ENCODE measurements at places on chromosomes 16 and 17.

GRCh38 chr16:73882033-73882432, 414.6 kb upstream of the PSMD7 start:
- DNase-seq: no peak

- DNase-seq: no peak
These were observed 64.6 kb downstream of the CYTH1 start for GRCh38 chr17:78717431-78717980.

DNA sequence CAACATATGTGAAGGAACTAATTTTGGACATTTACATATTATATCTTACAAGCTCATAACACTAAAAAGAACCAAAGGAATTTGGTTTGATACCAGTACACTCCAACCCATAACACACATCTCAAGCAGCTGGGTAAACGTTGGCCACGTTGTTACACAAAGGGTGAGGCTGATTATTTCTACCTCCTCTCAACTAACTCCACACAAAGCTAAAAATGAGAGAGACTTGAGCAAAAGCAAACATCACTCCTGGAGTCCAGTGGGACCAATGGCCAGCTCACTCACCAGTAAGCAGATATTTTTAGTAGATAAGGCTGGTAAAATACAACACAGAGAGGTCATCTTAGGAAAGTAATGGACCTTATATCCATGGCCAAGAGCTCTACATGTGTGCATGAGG, 207.6 kb downstream of the MRTFB start:
- DNase-seq: no peak

DNA sequence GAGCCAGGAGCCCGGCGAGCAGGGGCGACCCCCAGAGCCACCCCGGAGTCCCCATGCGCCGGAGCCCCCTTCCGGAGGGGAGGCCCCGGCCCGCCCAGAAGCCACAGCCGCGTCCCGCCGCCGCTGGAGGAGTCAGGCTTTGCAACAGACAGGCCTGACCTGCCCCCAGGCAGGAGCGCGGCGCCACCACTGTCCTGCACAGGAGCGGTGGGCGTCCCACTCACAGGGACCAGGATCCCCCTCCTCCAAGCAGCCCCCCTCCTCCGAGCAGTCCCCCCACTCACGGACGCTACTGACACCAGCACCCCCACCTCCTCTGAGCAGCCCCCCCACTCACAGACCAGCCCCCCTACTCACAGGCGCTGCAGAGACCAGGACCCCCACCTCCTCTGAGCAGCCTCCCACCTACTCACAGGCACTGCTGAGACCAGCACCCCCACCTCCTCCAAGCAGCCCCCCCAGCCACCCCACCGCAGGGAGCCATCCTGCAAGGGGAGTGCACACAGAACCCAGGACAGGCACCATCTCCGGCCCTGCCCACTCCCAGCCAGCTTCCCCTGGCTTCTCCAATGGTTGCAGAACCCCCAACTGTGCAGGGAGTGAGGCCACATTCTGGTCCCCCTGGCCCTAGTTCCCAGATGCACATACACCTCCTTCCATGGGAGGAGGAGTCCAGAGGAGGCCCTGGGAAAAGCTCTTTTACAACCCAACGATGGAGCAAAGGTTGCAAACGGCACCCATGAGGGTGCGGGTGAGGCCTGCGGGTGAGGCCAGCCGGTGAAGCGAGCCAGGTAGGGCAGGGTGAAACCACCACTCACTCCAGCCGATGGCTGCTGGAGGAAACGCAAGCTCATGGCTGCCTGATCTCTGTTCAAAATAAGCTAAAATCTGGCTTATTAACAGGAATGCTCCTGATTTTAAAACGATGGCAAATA, 69.9 kb downstream of the ABR start:
- DNase-seq: no peak

GRCh38 chr16:23274968-23275367, 27.1 kb upstream of the SCNN1B start:
- DNase-seq: no peak

DNA sequence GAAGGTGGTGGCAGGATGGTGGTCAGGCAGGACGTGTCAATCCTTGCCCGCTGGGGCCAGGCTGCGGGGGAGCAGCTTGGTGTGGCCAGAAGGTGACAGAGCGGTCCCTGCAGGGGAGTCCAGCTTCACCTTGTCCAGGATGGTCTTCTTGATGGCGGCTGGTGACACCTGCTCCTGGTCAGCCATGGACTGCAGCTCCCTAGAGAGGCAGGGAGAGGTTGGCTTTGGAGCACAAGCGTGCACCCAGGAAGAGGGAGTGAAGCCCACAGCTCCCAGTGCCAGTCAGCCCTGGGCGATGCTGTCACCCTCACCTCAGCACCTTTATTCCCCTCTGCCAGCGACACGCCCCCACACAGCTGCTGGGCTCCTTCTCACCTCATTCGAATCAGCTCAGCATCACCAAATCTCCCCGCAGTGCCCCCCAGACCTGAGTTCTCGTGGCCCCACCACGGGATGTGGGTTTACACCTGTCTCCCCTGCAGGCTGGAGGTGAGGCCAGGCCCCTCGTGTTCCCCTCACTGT, 3.9 kb downstream of the PYCR1 start:
- no peak for DNase-seq

DNA sequence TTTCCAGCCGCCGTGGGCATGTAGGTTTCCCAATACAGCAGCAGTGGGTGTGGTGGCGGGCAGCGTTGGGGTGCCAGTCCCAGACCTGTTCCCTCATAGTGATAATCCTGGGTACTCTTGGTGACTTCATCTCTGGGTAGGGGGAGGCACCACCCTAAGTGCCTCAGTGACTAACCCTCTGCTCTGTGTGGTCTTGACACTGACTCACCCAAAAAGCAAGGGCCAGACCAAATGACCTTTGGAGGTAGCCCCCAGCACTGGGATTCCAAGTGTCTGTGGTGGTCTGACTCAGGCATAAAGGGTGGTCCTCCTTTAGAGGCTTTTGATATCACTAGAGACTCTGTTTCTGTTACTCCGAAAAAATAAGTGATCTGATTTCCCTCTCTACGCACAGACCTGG, 908 bp downstream of the CALB2 start:
- no peak for DNase-seq

GRCh38 chr16:50889746-50890145, 147.9 kb downstream of the CYLD start:
- no peak for DNase-seq

GRCh38 chr16:2673066-2673999, 9.0 kb upstream of the KCTD5 start:
- peak; percentile 41 for DNase-seq

DNA sequence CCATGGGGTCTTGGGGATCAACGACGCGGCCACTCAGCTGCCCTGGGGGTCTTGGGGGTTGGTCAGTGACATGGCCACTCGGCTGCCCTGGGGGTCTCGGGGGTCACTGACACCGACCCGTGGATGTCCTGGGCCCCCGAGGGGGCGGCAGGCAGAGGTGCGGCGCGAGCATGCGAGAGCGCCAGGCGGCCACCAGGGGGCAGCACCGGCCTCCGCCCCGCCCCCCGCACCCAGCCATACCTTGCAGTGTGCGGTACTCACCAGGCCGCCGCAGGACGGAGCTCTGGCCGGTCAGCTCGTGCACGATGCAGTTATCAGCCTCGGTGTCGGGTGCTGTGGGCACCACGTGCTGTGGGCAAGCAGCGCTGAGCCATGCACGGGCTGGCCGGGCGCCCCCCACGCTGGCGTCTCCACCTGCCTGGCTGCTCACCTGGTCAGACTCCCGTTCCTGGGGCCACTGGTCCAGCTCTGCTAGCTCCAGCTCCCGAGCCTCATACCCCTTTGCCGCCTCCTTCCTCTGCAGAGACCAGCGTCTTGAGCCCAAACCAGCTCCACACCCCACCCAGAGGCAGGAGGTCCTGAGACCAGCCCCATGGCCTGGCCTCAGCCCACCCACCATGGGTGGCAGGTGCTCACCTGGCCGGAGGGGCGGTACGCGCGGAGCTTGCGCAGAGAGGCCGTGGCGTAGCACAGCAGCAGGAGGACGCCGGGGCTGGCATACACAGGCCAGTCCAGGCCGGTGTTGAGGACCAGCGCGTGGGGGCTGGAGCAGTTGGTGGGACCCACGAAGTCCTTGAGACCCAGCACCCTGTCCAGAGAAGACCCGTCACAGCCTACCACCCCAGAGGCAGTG, 31.2 kb downstream of the CTU2 start:
- no peak for DNase-seq

GRCh38 chr17:7258731-7259554, 3.3 kb downstream of the CLDN7 start:
- DNase-seq: no peak

DNA sequence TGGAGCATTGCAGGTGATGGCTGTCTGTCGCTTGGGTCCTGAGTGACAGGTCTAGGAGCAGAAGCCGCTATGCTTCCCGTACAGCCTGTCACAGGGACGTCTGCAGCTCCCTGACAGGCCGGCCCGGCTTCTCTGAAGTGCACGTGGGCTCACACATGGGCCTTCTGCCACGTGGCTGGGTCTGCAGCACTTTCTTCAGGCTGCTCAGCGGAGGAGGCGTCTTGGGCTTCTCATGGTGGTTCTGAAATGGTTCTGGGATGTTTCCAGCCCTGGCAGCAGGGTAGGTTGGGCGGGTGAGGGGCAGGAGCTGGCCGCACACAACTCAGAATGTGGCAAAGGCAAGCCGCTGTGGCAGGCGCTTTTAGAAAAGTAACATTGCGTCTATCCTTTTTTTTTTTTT, 80.3 kb upstream of the ZNF750 start:
- DNase-seq: no peak

DNA sequence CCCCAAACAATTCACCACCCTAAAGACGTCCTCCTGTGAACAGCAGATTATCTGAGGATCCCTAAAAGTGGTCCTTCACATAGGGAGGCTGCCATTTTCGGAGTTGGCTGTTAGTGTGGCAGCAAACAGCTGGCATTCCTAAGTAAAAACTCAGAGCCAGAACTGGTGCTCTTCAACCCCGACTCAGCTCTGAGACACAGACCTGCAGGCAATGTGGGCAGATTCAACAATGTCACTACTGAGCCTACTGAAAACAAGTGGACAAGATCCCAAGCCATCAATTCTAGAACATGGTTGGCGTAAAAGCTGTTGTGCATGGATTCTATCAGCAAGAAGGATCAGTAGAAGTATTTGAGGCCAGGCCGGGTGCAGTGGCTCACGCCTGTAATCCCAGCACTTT, 247.2 kb downstream of the NTN1 start:
- DNase-seq: no peak

GRCh38 chr17:11535231-11535630, 63.0 kb upstream of the DNAH9 start:
- DNase-seq: no peak

Data from AG09309 (cell line).